ENCODE measurements at places on chromosomes 4 and X.

GRCh38 chrX:34563804-34564203, 93.3 kb downstream of the TMEM47 start:
- DNase-seq: no peak

- peak; percentile 87 for DNase-seq
Observed at GRCh38 chrX:109840585-109840984, 107.5 kb upstream of the ACSL4 start.

DNA sequence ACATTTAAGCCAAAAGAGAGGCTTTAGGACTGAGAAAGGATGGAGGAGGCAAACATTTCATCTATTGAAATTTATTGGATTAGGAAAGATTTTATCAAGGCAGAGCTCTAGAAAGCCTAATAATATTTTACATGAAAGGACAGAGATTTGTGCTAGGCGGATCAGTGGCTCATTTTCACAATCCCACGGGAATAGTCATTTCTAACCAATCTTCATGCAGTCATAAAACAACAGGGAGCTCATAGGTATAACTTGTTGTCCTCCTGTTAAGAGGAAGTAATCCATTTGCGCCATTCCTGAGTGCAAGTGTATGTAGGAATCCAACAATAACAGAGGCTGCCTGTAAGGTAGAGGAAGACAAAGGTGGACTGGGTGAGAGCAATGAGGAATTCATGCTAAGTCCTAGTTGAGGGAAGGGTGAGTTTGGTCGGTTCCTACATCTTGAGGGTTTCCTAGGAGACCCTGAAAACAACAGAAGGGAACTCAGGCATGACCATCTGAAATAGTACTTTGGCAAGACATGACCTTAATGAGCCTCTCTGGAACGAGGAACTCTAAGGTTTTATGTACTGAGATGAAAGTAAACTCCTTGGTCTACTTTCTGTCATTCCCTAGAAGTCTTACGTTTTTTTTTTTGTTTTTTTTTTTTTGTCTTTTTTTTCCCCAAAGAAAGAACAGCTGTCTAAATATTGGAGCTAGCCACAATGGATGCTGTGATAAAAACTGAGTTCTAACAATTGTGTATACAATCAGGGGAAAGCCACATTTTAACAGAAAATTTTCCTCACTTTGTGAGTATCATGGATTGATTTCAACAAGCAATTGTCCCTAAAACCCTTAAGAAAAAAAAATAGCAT, 89.7 kb downstream of the GEMIN8 start:
- DNase-seq: no peak

DNA sequence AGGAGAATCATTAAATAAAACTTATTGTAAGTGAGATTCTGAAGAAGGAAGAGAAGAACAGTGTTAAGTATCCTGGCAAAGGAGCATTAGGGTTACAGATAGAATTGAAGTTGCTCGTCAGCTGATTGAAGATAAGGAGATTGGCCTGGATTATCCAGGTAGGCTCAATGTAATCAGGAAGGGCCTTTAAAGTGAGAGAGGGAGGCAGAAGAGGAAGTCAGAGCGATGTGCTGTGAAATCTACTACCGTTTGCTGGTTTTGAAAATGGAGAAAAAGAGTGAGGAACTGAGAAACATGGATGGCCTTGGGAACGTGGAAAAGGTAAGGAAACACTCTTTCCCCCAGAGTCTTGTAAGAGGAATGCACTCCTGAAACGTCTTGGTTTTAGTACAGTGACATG, 245.7 kb downstream of the ANTXR2 start:
- no peak for DNase-seq

- DNase-seq: no peak
Observed at GRCh38 chr4:178976861-178977260, 1534.6 kb upstream of the AGA start.

- no peak for DNase-seq
Observed at GRCh38 chr4:30968926-30969325, 248.8 kb downstream of the PCDH7 start.

DNA sequence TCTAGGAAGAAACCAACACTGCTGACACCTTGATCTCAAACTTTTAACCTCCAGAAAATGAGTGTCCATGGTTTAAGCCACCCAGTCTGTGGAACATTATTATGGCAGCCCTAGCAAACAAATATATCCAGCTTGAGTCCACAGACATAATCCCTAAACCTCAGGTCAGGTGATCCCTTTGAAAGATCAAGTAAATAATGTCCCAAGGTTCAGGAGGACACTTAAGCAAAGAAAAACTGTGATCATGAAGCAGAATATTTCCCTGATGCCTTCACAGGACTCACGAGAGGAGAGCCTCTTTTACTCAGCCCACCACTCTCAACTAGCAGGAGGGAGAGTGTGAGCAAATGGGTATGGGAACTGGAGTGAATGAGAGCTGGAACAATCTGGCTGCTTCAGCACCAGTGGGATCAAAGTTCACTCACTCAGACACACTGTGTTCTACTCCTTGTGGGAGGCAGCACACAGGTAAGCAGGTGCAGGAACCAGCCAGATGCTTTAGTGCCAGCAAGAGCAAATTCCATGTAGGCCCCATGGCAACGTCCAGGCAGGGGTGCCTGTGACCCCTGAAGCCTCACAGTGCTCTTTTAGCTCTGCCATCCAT, 608.4 kb downstream of the RAB28 start:
- no peak for DNase-seq

DNA sequence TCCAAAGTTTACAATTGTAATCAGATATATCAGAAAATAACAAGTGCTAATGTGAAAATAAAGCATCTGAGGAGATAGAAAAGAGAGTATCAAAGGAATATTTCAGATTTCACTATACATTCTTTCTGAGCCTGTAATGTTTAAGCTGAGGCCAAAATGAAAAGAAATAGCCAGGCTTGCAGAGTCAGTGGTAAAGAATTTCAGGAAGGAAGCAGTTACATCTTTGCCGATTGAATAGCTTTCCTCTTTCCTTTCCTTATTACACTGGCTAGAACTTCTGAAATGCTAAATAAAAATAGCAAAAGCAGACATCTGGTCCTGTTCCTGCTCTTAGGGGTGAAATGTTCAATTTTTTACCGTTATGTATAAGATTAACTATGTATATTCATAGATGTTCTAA, 1441.6 kb upstream of the PCDH7 start:
- peak; percentile 23 for DNase-seq

DNA sequence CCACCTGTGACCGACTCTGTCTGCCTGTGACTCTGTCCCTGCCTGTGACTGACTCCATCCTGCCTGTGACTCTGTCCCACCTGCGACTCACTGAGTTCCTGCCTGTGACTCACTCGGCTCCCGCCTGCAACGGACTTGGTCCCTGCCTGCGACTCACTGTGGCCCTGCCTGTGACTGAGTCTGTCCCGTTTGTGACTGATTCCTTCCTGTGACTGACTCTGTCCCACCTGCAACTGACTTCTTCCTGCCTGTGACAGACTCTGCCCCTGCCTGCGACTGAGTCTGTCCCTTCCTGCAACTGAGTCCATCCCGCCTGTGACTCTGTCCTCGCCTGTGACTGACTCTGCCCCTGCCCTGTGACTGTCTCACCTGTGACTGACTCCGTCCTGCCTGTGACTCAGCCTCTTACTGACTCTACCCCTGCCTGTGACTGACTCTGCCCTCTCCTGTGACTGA, 9.6 kb upstream of the UVSSA start:
- no peak for DNase-seq

DNA sequence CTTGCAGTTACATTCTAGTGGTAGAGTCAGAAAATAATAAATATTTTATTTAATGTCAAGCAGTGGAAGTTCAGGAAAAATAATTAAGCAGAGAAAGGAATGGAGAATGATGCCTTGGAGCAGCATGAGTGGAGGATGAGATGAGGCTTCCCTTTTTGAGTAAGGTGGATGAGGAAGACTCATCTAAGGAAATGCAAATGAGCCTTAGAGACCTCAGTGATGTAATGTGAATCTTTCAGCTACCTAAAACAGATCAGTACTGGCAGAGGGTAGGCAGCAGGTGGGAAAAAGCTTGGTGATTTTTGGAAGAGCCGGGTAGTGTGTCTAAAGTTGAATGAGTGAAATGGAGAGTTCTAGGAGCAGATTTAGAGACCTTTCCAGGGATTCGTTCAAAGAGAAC, 118.2 kb downstream of the GRID2 start:
- DNase-seq: no peak

GRCh38 chrX:138859421-138859820, 147.9 kb upstream of the FGF13 start:
- DNase-seq: no peak

DNA sequence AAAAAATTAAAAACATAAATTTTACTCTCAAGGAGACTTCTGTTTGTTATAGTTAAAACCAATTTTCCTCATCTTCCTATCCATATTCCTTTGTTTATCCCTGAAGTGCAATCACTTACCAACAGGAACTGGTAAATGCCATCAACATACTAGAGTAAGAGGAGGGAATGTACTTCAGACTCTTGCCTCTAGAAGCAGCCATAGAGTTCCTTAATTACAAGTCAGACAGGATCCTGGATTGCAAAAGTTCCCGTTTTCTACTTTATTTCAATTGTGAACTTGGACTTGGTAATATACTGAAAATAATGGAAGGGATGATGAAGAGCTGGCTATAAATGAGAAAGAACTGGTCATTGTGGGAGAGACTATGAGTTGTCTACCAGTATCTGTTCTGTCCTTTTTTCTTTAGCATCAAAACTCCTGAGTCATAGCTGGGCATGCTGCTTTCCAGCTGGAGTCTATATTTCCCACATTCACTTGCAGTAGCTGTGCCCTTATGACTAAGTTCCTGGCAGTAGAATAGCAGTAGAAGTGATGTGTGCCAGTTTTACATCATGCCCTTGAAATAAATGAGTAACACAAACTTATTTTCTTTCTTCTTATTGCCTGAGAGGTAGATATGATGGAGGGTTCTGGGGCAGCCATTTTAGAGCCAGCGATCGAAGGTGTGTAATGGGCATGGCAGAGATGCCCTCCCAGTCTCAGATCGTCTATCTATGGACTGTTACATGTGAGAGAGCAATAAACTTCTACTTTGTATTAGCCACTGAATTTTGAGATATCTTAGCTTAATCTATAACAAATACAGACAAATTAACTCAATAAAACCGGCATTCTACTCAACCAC, 26.8 kb upstream of the SPARCL1 start:
- no peak for DNase-seq

DNA sequence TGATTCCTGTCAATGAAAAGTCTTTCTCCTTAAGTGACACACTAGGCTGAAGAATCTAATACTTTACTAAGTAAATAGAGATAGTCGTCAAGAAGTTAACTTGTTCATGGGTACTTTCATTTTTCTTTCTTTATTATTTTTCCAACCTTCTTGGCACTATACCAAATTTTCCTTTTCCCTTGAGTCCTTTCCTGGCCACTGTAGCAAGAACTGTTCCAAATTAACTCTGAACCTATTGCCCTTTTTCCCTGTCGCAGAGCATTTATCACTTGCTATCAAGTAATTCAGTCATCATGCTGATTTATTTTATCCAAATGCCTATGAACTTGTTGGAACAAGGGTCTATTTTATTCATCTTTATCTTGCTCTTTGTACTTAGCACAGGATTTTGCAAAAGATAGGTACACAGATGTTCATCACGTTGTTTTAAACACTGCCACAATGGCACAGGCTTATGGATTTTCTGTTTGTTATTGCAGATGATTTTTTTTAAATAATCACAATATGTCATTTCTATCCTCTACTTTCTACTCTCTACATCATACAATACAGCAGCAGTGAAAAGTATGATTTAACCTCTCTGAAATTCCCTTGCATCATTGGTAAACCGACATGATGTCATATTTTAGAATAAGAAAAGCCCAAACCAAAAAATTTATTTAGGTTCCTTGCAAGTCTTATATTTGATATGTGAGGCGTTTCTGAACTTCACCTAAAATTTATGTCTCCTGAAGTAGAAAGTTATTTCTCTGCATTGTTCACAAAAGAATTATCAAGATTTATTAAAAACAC, 2352.3 kb downstream of the PCDH7 start:
- DNase-seq: no peak

DNA sequence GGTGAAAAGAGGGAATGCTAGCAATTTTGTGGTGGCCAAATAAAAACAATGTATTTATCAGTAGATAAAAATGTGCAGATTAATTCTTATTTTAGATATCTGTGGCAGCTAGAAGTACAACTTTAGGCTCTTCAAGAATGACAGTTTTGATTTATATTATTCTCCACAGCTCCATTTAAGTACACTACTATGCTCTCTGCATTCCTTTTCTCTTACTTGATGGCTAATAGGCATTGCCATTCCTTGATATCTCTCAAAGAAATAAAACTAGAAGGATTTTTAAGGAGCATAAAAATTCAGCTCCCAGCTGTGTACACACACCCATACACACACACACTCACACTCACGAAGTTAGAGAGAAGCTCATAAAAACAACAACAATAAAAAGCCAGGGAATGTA, 59.4 kb upstream of the H2AZ1 start:
- peak; percentile 12 for DNase-seq

GRCh38 chr4:88409206-88409605, 30.6 kb downstream of the HERC6 start:
- no peak for DNase-seq

DNA sequence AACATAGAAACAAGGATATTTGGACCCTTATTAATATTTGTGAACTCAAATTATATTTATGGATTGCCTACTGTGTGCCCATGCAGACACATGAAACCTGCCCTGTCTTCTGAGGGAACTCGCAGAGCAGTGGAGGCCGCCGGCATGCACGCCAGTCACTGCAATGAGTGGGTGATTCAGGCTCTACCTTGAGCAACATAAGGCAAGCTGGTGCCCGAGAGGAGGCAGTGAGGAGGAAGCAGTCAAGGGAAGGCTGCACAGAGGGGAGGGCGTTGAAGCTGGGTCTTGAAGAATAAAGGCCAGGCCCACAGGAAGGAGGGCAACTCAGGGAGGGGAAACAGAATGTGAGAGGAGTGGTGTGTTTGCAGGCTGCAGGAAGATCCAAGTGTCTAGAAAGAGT, 52.8 kb downstream of the PPEF2 start:
- no peak for DNase-seq

GRCh38 chr4:104491481-104492182, 3.1 kb downstream of the CXXC4 start:
- DNase-seq: no peak

- no peak for DNase-seq
Observed at GRCh38 chr4:176614793-176615192, 177.9 kb downstream of the VEGFC start.

- DNase-seq: no peak
Observed at GRCh38 chr4:66923081-66923865, 622.0 kb downstream of the CENPC start.

DNA sequence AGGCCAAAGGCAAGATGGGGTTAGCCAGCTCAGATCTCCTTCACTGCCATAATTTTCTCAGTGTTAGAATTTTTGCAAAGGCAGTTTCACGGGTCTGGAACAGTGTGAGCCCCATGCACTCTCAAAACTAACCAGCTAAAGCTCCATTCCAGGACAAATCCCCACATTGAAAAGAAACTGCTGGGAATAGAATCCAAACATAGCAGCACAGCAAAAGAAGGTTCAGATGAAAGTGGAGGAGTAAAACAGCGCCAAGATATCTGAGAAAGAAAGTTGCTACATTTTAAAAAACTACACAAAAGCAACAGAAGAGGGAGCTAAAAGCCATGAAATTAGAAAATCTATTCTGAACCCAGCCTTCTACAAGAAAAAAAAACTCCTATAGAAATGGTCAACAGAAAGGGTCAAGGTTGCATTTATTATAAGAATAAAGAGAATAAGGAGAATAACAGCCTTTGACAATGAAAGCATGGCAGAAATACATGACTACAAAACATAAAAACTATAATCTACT, 39.6 kb upstream of the SLC7A3 start:
- DNase-seq: no peak

- DNase-seq: peak; percentile 49
Observed at GRCh38 chr4:1201851-1202525, 29.6 kb upstream of the SPON2 start.

All from fibroblast of skin of left quadriceps (primary cell).